NCI-H1092 (cell line): ENCODE measurements at places on chromosomes 1 and 21.

DNA sequence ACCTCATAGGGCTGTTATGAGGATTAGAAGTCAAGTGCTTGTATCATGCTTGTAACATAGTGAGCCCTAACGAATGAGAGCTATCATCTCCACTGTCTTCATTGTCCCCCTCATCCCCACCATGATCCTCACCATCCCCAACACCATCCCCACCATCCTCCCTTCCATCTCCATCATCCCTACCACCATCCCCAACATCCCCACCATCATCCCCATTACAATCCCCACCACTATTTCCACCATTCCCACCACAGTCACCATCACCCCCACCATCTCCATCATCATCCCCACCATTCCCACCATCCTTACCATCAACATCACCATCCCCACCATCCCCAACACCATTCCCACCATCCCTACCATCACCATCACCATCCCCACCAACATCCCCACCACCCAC lies 39.1 kb upstream of the PADI1 start:
- no peak for DNase-seq

GRCh38 chr1:222233444-222234158 lies 314.3 kb downstream of the HHIPL2 start:
- DNase-seq = no peak

- peak; percentile 64 for DNase-seq
Observed at GRCh38 chr1:117367046-117368025, at the start of gene MAN1A2. Gene MAN1A2 (plus strand): TSS chr1:117367449. CDS start chr1:117368184, 735 bp downstream.

DNA sequence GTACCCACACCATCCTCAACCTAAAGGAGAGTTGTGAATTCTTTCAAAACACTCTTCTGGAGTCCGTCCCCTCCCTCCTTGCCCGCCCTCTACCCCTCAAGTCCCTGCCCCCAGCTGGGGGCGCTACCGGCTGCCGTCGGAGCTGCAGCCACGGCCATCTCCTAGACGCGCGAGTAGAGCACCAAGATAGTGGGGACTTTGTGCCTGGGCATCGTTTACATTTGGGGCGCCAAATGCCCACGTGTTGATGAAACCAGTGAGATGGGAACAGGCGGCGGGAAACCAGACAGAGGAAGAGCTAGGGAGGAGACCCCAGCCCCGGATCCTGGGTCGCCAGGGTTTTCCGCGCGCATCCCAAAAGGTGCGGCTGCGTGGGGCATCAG lies 638 bp upstream of the OLIG2 start:
- no peak for DNase-seq

- no peak for DNase-seq
Observed at GRCh38 chr1:62380181-62380580, 56.7 kb upstream of the USP1 start.

DNA sequence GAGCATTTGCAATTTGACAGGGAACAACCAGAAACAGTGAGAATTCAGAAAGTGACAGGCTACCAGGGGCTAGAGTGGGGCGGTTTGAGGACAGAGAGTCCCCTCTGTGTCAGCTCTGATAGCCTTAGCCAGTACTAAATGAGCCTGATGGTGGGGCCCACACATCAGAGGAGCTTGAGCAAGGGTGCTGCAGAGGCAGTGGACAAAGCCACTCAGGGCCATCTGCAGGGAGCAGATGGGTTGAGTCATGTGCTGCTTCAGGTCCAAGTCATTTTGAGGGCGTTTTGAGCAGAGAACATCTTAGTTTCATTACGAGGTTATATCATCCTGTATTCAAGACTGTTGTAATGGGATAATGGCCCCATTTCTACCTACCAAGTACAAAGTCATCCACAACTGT lies 7.7 kb downstream of the LRRC52 start:
- DNase-seq = no peak

DNA sequence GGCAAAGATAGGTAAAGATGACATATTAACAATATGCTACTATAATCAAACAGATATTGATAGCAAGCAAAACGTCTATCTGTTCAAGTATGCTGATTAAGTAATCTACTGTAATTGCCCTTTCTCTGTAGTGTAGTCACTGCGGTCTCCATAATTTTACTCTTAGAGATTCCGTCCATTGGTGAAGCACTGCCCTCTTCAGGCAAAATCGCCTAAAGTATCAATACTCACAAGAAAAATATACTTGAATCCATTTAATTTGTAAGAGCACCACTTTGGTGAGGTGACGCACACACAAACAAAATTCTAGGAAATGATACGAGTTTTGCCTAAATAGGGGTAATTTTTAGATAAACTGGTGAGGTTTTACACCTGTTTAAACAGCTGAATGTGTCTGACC lies 434.6 kb upstream of the CHRM3 start:
- peak; percentile 2 for DNase-seq
